ENCODE measurements at places on chromosomes 4 and X. TPM values are rescaled to one million over a fixed set of nuclear protein-coding genes. Genes with fewer than 3 reads are reported as not detected.

DNA sequence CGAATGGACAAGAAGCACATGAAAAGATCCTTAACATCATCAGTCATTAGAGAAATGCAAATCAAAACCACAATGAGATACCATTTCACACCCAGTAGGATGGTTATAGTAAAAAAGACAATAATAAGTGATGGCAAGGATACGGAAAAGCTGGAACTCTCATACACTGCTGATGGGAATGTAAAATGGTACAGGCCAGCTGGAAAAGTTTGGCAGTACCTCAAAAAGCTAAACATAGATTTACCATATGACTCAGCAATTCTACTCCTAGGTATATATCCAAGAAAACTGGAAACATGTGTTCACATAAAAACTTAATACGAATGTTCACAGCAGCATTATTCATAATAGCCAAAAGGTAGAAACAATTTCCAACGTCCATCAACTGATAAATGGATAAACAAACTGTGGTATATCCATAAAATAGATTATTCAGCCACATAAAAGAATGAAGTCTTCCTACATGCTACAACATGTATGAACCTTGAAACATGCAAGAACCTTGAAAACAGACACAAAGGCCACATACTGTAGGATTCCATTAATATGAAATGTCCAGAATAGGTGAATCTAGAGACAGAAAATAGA, 11.9 kb downstream of the RPS6KA3 start:
- peaks cover 20% of the 10 kb centered on the region for H3K36me3 ChIP-seq
- peak overlapping the region; percentile 10 for H3K27ac ChIP-seq

GRCh38 chr4:154625971-154626370, 13.5 kb upstream of the FGG start:
- H3K4me1 ChIP-seq = no peaks in the 10 kb centered on the region
- DNase-seq = no peak
- H3K27ac ChIP-seq = no peak overlapping the region
- no peak overlapping the region for H3K4me3 ChIP-seq

DNA sequence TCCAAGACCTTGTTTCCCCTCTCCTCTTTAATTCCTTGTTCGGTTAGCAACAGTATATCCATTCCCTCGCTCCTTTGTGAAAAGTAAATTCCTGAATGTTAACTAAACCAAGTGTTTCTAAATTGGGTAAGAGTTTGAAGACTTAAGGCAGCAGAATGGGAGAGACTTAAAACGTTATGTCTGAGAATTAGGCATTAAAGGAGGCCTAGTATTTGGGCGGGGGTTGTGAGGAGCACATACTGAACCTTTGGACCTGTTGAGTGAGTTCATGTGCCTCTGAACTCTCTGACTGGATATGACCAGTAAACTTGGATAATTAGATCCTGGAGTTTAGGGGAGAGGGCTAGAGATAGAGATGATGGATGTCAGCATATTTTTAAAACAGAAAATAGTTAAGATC, 1.2 kb downstream of the MSMO1 start:
- no peak overlapping the region for H3K27ac ChIP-seq
- H3K4me3 ChIP-seq = no peak overlapping the region
- peaks cover 23% of the 10 kb centered on the region for H3K36me3 ChIP-seq
- peaks cover 36% of the 10 kb centered on the region for H3K4me1 ChIP-seq

DNA sequence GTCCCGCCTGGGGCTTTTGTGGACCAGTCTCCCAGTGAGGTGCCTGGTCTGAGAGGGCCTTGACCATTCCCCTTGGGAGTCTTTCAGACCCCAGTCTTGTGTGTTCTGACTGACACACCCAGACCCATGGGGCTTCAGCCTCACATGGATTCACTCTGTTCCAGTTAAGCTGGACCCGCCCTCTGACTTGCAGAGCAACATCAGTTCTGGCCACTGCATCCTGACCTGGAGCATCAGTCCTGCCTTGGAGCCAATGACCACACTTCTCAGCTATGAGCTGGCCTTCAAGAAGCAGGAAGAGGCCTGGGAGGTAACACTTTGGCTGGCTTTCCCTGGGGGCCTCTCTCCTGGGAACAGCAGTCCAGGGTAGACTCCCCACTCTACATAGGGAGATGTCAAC, 6.8 kb downstream of the IL9R start:
- H3K27me3 ChIP-seq = no peaks in the 10 kb centered on the region
- H3K27ac ChIP-seq = no peak overlapping the region
- no peak for DNase-seq

GRCh38 chr4:76499461-76499860, 64.4 kb downstream of the SHROOM3 start:
- H3K27ac ChIP-seq = no peak overlapping the region
- H3K27me3 ChIP-seq = peaks cover 3% of the 10 kb centered on the region
- H3K36me3 ChIP-seq = no peaks in the 10 kb centered on the region
- no peak for DNase-seq
- H3K4me1 ChIP-seq = no peaks in the 10 kb centered on the region

DNA sequence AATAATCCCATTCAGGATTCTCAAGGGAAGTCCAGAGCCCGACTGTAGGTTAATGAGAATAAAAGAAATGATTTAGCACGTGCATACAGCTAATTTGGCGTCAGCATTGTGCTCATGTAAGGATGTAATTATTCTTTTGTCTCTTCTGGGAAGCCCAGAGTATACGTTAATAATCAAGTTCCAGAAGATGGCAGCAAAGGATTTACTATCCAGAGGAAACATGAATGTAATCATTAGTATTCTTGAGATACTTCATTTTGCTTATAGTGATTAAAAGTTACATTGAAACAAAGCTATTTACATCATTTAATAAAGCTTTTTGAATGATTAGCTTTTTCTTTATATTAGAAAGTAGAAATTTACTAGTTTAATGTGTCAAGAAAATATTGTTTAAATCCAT, 27.1 kb upstream of the MAP9 start:
- no peaks in the 10 kb centered on the region for H3K36me3 ChIP-seq
- no peak overlapping the region for H3K27ac ChIP-seq
- H3K4me1 ChIP-seq = no peaks in the 10 kb centered on the region
- no peak for DNase-seq

- H3K27ac ChIP-seq = no peak overlapping the region
- H3K36me3 ChIP-seq = no peaks in the 10 kb centered on the region
- peaks cover 16% of the 10 kb centered on the region for H3K27me3 ChIP-seq
- no peak for DNase-seq
- no peaks in the 10 kb centered on the region for H3K4me1 ChIP-seq
These were observed 122.0 kb upstream of the LNX1 start for GRCh38 chr4:53713296-53713695.

GRCh38 chrX:132737743-132738142, 220.7 kb downstream of the HS6ST2 start:
- H3K27me3 ChIP-seq = no peaks in the 10 kb centered on the region
- no peak overlapping the region for H3K4me3 ChIP-seq
- H3K4me1 ChIP-seq = peaks cover 15% of the 10 kb centered on the region
- DNase-seq = peak; percentile 46
- H3K27ac ChIP-seq = no peak overlapping the region

DNA sequence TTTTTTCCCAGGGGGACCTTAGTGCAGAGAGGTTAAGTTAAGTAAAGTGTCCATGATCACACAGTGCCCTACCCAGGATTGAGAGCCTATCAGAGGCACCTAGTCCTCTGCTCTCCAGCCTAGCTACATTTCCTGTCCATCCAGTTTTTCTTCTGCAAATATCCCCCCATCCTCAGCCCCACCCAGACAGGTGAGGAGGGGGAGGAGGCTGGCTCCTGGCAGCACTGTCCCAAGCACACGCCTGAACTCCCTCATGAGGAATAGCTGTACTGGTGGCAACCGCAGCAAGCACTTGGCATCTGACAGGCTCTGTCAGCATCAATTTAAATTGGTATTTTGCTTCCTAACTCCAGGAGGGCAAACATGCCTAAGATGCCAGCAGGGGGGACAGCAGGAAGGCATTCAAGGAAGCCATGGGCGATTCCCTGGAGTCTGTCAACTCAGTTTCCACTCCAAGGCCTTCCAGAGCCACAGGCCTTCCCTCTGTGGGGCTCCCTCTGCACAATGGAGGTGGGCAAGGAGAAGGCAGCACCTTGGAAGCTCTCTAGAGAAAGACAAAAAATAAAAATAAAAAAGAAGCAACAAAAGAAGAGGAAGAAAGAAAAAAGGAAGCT, 6.4 kb upstream of the FRMPD3 start:
- no peaks in the 10 kb centered on the region for H3K36me3 ChIP-seq
- no peak overlapping the region for H3K27ac ChIP-seq
- DNase-seq = no peak
- peaks cover 4% of the 10 kb centered on the region for H3K27me3 ChIP-seq

DNA sequence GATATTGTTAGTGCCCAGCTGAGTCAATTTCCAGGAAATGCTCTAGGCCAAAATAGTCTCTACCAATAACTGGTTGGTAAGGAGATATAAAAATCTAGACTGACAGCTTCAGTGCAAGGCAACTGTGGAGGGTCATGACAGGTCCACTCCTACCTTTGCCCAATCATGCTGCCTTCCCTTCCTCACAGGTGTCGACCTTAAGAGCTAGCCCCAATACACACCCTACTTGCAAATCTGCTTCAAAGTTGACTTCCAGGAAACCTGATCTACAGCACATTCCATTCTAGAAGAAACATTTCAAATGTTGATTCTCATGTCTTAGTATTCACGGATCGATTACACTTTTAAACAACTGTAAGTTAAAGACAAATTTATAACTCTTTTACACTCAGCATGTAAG, 1455.5 kb downstream of the TECRL start:
- H3K36me3 ChIP-seq = no peaks in the 10 kb centered on the region
- DNase-seq = no peak
- no peak overlapping the region for H3K4me3 ChIP-seq
- no peaks in the 10 kb centered on the region for H3K4me1 ChIP-seq

- H3K36me3 ChIP-seq = peaks cover 13% of the 10 kb centered on the region
- H3K27ac ChIP-seq = no peak overlapping the region
- H3K4me3 ChIP-seq = peak overlapping the region; percentile 45
- DNase-seq = no peak
- no peaks in the 10 kb centered on the region for H3K27me3 ChIP-seq
These were observed 46.2 kb downstream of the CASK start for GRCh38 chrX:41877167-41877566.

DNA sequence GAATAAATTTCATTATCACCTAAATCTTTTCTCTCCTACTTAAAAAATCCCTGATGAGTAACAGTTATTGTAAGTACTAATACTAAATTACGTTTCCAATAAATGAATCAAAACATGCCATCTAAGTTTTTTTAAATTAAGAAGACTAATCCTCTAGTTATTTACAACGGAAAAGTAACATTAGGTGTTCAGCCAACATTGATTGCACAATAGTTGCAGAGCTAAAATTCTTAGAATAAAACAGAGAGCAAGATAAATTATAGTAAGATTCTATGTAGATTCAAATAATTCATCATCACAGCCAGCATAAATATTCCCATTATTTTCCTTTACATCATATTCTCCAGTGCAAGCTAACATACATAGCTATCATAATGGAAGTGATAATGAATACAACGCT, 139.2 kb downstream of the HDX start:
- H3K4me3 ChIP-seq = no peak overlapping the region
- H3K4me1 ChIP-seq = no peaks in the 10 kb centered on the region
- no peak for DNase-seq
- no peak overlapping the region for H3K27ac ChIP-seq
- H3K27me3 ChIP-seq = no peaks in the 10 kb centered on the region

GRCh38 chr4:54091637-54092404, 8.1 kb upstream of the GSX2 start:
- no peaks in the 10 kb centered on the region for H3K36me3 ChIP-seq
- no peak overlapping the region for H3K27ac ChIP-seq
- peak; percentile 72 for DNase-seq
- peak overlapping the region; percentile 85 for H3K4me3 ChIP-seq
- peaks cover 27% of the 10 kb centered on the region for H3K4me1 ChIP-seq

DNA sequence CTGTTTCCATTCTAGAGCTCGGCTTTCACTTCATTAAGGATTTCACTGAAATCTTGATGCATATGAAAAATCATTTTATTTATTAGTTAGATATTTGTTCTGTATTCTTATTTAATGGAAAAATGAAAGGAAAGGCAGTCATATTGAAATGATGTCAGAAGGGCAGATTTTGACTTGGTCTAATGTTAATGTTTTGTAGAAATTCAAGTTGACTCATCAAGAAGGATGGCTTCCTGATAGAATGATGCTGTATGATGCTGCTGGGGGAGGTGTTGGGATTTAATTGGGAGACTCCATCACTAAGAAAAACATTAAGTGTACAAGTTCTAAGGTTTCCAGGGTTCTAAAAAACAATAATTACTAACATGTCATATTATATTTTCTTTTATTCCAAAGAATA, 204.8 kb downstream of the PDGFC start:
- no peaks in the 10 kb centered on the region for H3K4me1 ChIP-seq
- H3K27me3 ChIP-seq = no peaks in the 10 kb centered on the region
- no peak for DNase-seq
- H3K36me3 ChIP-seq = no peaks in the 10 kb centered on the region
- no peak overlapping the region for H3K27ac ChIP-seq

GRCh38 chrX:142040906-142041305, 137.2 kb downstream of the MAGEC1 start:
- H3K36me3 ChIP-seq = no peaks in the 10 kb centered on the region
- no peaks in the 10 kb centered on the region for H3K27me3 ChIP-seq
- no peaks in the 10 kb centered on the region for H3K4me1 ChIP-seq
- H3K4me3 ChIP-seq = no peak overlapping the region
- H3K27ac ChIP-seq = no peak overlapping the region

GRCh38 chr4:175412161-175412560, 399.9 kb downstream of the GPM6A start:
- H3K4me3 ChIP-seq = no peak overlapping the region
- H3K27me3 ChIP-seq = no peaks in the 10 kb centered on the region
- no peak overlapping the region for H3K27ac ChIP-seq
- H3K4me1 ChIP-seq = no peaks in the 10 kb centered on the region
- DNase-seq = no peak
- H3K36me3 ChIP-seq = no peaks in the 10 kb centered on the region

- H3K36me3 ChIP-seq = no peaks in the 10 kb centered on the region
- no peak overlapping the region for H3K27ac ChIP-seq
- no peaks in the 10 kb centered on the region for H3K27me3 ChIP-seq
These were observed 781.4 kb downstream of the KLHL13 start for GRCh38 chrX:117335209-117335608.

DNA sequence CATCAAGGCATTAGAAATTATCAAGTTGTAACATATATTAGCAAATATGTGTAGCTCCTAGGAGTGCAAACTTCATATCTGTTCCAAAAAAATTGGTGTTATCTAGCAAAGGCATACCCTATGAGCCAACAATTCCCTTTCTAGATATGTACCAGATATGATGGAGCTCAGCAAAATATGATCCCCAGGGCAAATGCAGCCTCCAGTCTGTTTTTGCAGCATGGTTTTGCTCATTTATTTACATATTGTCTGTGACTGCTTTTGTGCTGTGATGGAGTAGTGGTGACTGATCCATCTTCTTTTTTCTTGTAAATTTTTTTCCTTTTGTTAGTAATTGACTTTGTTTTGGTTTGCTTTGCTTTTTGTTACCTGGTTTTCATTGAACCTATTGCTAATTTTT, 41.0 kb downstream of the CEP135 start:
- H3K27me3 ChIP-seq = no peaks in the 10 kb centered on the region
- no peak for DNase-seq
- peaks cover 32% of the 10 kb centered on the region for H3K36me3 ChIP-seq
- H3K4me3 ChIP-seq = no peak overlapping the region
- no peak overlapping the region for H3K27ac ChIP-seq
- peaks cover 27% of the 10 kb centered on the region for H3K4me1 ChIP-seq

Gene RAB40A
- 0.14 TPM for total RNA-seq

Gene UFSP2
- 27.2 TPM for total RNA-seq

Gene CPLX1
- 0.16 TPM for total RNA-seq

Gene CSAG1
- total RNA-seq = not detected

Gene AMOT
- total RNA-seq = 2.3 TPM

Gene ASB9
- total RNA-seq = 0.99 TPM

Gene MPP1
- total RNA-seq = 16.2 TPM

Gene SLC49A3
- 0.38 TPM for total RNA-seq

Gene TEX13C
- not detected for total RNA-seq

Gene TLR3
- total RNA-seq = not detected

Gene FRMD7
- total RNA-seq = not detected

Gene REST
- 35.6 TPM for total RNA-seq
